BJ (cell line): ENCODE measurements at places on chromosomes 13 and 19.

- DNase-seq = no peak
These were observed 118.2 kb upstream of the TSC22D1 start for GRCh38 chr13:44694291-44694690.

DNA sequence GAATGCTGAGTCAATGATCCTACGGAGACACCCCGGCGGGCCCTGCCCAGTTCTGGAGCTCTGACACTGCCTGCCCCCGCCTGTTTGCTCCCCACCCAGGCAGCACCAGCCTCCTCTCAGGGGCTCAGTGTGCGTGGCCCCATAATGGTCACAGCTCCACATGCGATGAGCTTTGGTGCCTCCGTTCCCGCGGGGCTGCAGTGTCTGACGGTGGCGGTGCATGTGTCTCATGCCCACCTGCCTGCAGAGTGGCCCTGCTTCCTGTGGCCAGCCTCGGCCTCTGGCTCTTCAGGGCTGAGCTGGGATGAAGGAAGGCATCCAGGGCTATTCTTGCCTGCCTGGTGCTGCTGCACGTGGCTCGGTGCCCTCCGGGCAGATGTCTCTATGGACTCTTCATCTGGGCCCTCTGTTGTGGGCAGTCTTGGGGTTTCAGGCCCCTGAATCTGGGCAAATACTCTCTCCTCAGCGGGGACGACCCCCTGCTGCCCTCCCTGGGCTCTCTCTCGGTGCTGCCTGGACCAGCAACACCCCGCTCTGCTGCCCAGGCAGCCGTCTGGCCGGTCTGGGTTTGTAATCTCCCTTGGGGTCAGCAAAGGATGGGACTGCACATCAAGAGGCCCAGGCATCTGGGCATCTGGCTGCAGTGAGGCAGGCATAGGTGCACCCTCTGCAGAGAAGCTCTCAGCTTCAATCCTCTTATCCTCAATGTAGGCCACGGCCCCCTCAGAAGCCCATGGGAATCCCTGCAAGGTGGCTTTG is 19.3 kb upstream of the TMEM255B start:
- no peak for DNase-seq

DNA sequence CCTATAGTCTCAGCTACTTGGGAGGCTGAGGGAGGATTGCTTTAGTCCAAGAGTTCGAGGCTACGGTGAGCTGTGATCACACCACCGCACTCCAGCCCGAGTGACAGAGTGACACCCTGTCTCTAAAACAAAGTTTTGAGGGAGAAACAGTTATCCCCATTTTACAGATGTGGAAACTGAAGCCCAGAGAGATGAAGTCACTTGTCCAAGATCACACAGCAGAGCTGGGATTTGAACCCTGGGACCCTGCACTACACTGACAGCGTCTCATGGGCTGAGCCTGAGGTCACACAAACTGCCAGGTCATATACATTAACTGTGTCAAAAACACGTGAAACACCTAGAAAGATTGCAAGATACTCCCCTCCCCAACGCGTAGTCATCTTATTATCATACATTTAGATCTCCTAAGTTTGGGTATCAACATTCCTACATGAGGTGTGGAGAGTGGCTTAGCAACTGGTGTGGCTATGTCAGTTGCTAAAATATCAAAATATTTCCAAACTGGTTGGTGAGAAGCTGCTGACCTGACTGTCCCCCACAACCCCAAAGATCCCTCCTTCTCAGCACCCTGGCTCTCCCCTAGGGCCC is 8.2 kb downstream of the FCGBP start:
- DNase-seq = no peak

GRCh38 chr13:105914291-105915036 is 621.0 kb downstream of the EFNB2 start:
- peak; percentile 71 for DNase-seq

DNA sequence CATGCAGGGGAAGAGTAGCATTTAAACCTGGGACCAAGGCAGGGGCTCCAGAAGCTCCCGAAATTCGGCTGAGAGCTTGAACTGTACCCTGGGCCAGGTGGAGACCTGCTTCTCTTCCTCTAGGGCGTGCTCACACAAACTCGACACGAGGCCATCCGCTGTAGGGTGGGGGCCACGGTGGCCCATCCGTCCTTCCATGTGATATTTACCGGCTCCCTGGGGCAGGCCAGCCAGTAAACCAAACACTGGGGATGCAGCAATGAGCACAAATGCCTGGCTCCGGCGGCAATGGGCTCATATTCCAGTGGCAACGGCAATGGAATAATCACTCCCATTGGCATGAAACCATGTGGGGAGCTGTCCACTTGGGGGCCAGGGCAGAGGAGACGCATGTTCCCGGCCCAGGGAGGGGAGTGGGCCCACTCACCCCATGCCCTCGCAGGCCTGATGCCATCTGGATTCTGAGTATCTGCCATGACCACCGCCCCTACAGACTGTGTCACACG is 10.8 kb downstream of the SH3GL1 start:
- DNase-seq = no peak

GRCh38 chr13:92649140-92649813 is 577.3 kb upstream of the GPC6 start:
- DNase-seq = no peak
